Breast epithelium (tissue), 4 donors: ENCODE measurements at places on chromosomes 5 and 9. TPM values are rescaled to one million over a fixed set of nuclear protein-coding genes. Genes with fewer than 3 reads are reported as not detected.

GRCh38 chr9:28212979-28213378, 639.7 kb upstream of the C9orf72 start:
- no peak for DNase-seq

- DNase-seq, result no peak
These were observed 1.1 kb downstream of the CPLX2 start for GRCh38 chr5:175872287-175873087.

GRCh38 chr5:10576790-10577189, 12.9 kb downstream of the ANKRD33B start:
- no peak for DNase-seq

CARD6 gene
- 25.8 TPM for total RNA-seq

DNA sequence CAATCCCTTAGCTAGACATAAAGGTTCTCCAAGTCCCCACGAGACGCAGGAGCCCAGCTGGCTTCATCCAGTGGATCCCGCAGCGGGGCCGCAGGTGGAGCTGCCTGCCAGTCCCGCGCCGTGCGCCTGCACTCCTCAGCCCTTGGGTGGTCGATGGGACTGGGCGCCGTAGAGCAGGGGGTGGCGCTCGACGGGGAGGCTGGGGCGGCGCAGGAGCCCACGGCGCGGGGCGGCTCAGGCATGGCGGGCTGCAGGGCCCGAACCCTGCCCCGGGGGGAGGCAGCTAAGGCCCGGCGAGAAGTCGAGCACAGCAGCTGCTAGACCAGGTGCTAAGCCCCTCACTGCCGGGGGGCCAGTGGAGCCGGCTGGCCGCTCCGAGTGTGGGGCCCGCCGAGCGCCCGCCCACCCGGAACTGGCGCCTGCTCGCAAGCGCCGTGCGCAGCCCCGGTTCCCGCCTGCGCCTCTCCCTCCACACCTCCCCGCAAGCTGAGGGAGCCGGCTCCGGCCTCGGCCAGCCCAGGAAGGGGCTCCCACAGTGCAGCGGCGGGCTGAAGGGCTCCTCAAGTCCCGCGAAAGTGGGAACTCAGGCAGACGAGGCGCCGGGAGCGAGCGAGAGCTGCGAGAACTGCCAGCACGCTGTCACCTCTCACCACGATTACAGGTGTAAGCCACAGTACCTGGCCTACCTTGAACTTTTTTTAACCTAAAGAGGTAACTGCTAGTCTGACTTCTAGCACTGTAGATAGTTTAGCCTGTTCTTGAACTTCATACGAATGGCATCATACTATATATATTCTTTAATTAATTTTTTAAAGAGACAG, 35.5 kb downstream of the PTGS1 start:
- DNase-seq, result no peak

DNA sequence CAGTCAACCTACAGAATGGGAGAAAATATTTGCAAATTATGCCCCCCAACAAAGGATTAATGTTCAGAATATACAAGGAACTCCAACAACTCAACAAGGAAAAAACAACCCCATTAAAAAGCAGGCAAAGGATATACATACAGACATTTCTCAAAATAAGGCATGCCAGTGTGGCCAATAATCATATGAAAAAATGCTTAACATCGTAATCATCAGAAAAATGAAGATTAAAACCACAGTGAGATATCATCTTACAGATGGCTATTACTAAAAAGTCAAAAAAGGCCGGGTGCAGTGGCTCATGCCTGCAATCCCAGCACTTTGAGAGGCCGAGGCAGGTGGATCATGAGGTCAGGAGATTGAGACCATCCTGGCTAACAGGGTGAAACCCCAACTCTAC, 103.2 kb downstream of the KLHL3 start:
- no peak for DNase-seq

- DNase-seq, result no peak
These were observed 175.4 kb upstream of the ACTBL2 start for GRCh38 chr5:57658018-57658417.
